SJSA1 (cell line): ENCODE measurements at places on chromosomes 6 and 20.
A peak's percentile ranks its signal among the peaks of the same experiment; 100 is the strongest.

DNA sequence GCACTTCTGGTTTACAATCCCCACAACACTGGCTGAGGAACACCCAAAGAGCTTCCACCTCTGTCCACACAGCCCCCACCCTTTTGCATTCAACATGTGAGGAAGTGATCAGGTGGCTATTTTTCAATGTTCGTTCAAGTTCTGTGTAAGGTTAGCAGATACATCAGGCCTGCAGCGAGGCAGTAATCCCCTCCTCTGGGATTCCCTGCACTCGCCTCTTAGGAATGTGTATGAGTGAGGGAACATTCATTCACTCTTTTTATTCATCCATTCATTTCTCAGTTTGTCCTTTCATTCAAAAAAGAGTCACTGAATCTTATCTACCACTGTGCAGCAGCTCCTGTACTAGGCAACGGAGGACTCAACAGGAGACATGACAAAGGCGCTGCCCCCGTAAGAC is 236.4 kb upstream of the PRDM1 start:
- DNase-seq = no peak

- DNase-seq = peak; percentile 37
Observed at GRCh38 chr6:136582711-136583471, 32.7 kb upstream of the MAP7 start.

- no peak for DNase-seq
Observed at GRCh38 chr6:160303806-160304205, 44.4 kb upstream of the SLC22A3 start.

DNA sequence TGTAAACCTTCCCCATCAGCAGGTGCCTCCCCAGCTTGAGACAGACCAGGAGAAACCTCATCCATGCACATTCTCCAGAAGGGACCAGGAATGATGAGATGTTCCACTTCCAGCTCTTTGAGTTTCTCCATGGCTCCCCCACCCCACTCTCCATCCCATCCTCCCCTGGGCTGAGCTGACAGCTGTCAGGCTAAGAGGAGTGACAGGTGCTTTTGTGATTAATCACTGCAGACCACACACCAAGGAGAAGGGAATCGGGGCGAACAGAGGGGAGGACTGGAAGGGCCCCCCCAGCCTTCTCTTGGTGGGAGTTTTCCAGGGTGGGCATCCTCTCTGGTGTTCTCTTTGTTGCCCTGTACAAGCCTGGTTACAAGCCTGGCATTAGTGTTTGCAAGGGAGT is 56.1 kb upstream of the ZFAND3 start:
- no peak for DNase-seq

DNA sequence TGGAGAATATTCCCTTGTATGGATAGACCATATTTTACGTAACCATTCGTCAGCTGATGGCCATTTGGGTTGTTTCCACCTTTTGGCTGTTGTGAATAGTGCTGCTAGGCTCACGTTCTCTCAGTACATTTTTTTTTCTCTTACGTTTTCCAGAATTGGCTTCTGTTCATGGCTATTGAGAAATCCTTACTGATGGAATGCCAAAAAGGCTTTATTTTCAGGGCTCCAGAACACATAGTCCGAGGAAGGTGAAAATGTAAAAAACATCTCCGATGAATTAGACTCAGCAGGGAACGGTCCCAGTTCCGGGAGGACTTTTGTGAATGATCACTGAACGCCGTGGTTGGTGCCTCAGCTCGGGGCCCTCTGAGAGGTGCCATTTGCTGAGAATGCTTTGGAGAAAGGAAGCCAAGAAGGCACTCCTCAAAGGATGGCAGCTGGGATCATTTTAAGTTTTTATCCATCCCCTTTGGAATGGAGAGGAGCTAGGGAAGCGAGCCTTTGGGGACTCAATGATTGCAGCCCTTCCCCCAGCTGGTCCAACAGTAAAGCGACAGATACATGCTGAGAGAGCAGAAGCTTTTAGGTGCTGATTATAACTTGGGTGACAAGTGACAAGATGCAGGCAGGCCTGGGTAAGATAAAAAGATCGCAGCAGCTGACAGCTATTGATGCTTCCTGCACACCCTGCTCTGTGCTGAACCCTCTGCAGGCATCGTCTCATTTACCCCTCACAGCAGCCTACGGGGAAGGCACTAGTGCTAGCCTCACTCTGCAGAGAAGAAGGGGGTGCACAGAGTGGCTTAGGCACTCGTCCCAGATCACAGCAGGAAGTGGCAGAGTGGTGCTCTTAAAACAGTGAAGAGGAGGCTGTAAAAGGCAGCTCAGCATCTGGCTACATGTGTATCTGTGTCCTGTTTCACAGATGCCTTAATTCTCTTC is 133.4 kb upstream of the KCNG1 start:
- peak; percentile 24 for DNase-seq

GRCh38 chr20:43667341-43668132 is 623 bp downstream of the MYBL2 start:
- peak; percentile 41 for DNase-seq
